ENCODE measurements at places on chromosomes 7 and 10.

DNA sequence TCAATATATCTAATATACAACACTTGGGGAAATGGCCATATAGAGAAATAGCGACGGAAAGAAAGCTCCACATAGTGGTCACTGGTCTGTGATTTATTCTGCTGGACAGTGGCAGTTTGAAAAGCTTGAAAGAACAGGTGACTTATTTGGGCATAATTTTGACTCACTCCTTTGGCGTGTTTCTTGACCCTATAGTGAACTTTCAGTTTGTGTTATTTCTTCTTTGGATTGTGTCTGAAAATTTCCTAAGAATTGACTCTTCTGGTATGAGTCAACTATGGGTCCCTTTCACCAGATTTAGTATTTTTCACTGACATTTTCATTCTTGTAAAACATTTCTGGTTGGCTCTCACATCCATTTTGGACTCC lies 25.8 kb upstream of the IMMP2L start:
- no peak for DNase-seq

DNA sequence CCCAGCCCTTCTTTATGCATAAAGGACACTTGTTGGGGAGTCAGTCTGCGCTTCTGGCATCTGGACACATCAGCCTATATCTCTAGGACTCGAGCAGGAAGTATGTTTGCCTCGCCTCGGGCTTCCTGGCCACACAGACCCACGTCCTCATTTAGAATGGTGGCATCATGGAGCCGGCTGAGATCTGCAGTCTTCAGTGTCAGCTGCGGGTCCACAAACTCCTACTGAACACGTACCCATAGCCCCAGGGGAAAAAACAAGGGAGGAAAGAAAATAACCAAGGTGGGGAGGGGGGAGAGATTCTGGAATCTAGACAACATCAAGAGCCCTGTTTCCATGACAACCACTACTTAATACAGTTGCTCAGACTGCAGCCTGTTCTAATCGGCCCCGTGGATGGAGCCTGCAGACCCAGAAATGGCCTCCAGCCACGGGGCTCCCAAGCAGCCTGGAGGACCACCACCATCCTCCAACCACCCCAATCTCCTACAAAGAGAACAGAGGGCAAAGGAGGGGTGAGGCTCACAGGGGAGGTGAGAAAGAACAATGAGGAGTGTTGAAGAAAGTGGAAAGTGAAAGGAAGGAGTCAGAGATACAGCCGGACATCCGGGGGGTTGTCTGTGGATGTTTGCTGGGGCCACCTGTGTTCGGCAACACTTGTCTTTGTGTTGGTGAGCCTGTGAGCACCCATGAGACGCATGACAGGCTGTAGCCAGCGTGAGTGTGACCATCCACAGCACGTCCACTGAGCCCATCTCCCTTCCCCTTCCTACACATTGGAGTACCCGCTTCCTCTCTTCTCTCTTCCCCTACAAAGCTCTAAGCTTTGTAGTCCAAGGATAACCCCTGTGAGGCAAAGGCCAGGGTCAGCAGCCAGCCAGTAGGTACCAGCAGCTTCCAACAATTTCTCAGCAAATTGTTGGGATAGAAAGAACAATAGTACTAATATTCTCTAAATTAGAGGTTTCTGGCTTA lies 141.0 kb downstream of the PLXNA4 start:
- no peak for DNase-seq

- DNase-seq = no peak
Observed at GRCh38 chr10:87658858-87659555, 671 bp upstream of the PAPSS2 start.

GRCh38 chr7:3415861-3416312 lies 114.8 kb downstream of the SDK1 start:
- DNase-seq = no peak

DNA sequence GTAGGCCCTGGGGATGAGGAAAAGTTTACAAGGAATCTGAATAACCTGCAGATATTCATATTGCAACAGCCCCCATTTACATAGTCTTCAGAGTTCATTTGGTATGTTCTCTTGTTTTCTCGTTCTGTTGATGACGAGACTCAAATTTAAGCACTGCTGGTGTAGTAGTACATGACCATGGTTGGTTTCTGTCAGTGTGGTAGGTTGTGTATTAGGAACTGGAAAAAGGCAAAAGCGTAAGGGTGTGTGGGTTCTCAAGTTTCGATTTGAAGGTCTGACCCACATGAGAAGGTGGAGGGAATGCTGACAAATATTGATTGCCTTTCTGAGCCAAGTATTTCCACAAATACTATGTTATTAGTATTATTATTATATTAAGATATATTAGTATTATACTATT lies 151.7 kb downstream of the AUTS2 start:
- no peak for DNase-seq

GRCh38 chr7:135879233-135879632 lies 97.9 kb downstream of the MTPN start:
- no peak for DNase-seq

- DNase-seq = no peak
Observed at GRCh38 chr7:19999681-20000080, 217.5 kb downstream of the MACC1 start.

DNA sequence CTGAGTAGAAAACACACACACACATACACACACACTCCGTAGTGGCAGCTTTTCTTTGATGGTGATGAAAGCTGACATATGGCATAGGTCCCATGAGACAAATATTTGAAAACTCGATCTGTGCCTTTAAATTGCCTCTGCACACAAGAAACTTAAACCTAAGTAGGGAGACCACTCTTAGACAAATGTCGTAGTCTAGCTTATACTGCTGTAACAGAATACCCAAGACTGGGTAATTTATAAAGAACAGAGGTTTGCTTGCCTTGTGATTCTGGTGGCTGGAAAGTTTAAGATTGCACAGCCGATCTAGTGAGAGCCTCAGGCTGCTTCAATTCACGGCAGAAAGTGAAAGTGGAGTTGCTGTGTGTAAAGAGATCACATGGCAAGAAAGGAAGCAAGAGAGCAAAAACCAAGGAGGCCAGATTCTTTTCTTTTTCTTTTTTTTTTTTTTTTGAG lies 489.4 kb upstream of the SORCS1 start:
- DNase-seq = no peak
